ENCODE measurements at places on chromosomes 2 and 18. TPM values are rescaled to one million over a fixed set of nuclear protein-coding genes. Genes with fewer than 3 reads are reported as not detected.
A peak's percentile ranks its signal among the peaks of the same experiment; 100 is the strongest.

Gene COLEC11
- 0.22 TPM for total RNA-seq

Gene CXCR4
- total RNA-seq = 3.0 TPM

GRCh38 chr2:68403199-68403644, 38.1 kb downstream of the PLEK start:
- no peak for DNase-seq

GRCh38 chr2:85994421-85994777, 105.6 kb upstream of the ST3GAL5 start:
- no peak for DNase-seq

GRCh38 chr18:23226930-23227725, 91.8 kb downstream of the CABLES1 start:
- peak; percentile 65 for DNase-seq

Gene AGPS
- total RNA-seq = 26.6 TPM

DNA sequence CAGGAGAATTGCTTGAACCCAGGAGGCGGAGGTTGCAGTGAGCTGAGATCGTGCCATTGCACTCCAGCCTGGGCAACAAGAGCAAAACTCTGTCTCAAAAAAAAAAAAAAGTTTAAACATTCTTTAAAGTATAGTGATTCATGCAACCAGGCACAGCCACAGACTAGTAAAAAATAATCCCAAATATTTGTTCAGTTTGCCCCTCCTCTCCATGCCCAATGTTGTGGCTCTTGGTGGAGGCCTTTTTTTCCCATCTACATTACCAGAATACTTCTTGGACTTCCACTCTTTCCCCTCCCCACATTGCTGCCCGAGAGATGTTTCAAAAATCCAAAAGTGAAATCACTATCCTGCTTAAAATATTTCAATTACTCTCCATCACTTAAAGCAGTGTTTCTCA, 5.1 kb upstream of the MALT1 start:
- DNase-seq = no peak

Gene NCKAP5
- 0.15 TPM for total RNA-seq

- DNase-seq = no peak
These were observed 208.0 kb upstream of the FBXO11 start for GRCh38 chr2:48114256-48114655.

Gene EML6
- 1.0 TPM for total RNA-seq

Gene ACOXL
- not detected for total RNA-seq
